ENCODE measurements at places on chromosomes 11 and 22. TPM values are rescaled to one million over a fixed set of nuclear protein-coding genes. Genes with fewer than 3 reads are reported as not detected.

CTSW gene
- 1.3 TPM for total RNA-seq

MUC5AC gene
- total RNA-seq, result not detected

NCF4 gene
- 117 TPM for total RNA-seq

PGA3 gene
- not detected for total RNA-seq

NUCB2 gene
- total RNA-seq, result 6.8 TPM

Measured in B cell (primary cell).